Stimulated activated CD4-positive, alpha-beta T cell treated with anti-CD3 and anti-CD28 coated beads, Interleukin-2, amount 100 ng/mL, for 48 hours (primary cell): ENCODE measurements at places on chromosomes 1 and 21.
A peak's percentile ranks its signal among the peaks of the same experiment; 100 is the strongest.

DNA sequence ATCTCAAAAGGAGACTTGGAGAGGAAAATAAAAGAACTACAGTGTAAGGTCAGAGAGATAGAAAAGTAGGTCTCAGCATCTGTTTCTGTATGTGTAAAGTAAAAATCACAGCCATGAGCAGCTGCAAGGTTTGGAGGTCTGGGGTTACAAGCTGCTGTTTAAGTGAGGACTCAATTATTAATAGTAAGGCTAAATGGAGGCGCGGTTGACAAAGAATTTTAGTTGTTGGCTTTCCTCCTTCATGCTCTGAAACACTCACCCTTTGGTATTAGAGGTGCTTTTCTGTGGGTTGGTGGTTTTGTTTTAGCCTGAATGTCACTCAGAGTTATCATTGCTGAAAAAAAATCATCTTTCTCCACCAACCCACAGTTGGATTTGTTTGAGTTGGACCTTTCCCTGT lies 59.8 kb upstream of the HAO2 start:
- DNase-seq: no peak

- peak; percentile 84 for DNase-seq
Observed at GRCh38 chr1:11934302-11935056, at the start of gene PLOD1. PLOD1 (plus strand) TSS chr1:11934717; CDS start chr1:11934780, 63 bp downstream.

- DNase-seq: no peak
Observed at GRCh38 chr1:42142894-42143675, 10.1 kb upstream of the GUCA2B start.

- no peak for DNase-seq
Observed at GRCh38 chr1:231159963-231160761, 1.7 kb upstream of the TRIM67 start.

DNA sequence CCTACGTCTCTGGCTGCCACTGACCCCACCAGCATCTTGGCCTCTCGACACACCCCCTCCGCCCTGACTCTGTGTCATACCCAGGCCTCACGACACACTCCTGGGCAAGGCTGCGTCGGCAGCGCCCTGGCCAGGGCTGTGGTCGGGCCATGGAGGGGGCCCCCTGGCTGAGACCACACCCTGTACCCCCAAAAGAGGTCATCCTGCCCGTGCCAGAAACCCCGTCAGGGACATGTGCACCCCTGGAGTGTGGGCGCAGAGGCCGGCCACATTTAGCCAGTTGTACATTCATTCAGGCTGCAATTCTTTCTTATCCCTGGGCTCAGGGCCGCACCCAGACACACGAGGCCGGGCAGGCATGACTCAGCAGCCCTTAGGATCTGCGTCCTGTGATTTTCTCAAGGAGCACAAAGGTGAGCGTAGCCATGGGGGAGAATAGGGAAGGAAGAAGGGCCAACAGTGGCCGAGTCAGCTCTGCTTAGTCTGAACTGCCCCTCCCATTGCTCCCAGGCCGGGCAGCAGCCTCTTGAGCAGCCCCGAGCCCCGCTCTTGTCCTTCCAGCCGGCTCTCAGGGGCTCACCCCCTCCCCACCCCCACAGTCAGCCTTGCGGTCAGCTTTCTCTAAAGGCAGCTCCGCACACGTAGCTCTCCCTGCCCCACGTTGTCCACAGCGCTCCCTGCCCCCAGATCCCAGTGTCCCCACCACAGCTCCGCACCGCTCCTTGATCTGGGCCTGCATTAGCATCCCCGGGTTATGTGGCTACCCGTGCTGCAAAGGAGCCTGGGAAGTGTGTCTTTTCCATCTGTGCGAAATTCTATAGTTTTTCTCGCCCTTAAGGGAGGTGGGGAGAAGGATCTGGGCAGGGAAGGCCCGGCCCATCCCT lies 7.9 kb downstream of the CSTB start:
- no peak for DNase-seq

DNA sequence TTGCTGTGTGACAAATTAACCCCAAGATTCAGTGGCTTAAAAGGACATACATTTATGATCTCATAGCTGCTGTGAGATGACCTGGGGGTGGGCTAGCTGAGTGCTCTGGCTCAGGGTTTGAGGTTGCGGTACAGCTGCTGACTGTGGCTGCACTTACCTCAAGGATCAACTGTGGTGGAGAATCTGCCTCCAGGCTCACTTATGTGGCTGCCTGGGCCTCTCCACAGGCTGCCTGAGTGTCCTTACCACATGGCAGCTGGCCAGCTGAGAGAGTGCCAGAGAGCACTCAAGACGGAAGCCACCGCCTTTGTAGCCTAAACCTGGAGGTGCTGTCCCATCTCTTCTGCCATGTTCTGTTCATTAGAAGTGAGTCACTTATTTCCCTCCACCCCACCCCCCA lies 5.7 kb downstream of the LRRC71 start:
- peak; percentile 40 for DNase-seq

- DNase-seq: no peak
Observed at GRCh38 chr21:38850277-38850951, 44.7 kb downstream of the ETS2 start.

DNA sequence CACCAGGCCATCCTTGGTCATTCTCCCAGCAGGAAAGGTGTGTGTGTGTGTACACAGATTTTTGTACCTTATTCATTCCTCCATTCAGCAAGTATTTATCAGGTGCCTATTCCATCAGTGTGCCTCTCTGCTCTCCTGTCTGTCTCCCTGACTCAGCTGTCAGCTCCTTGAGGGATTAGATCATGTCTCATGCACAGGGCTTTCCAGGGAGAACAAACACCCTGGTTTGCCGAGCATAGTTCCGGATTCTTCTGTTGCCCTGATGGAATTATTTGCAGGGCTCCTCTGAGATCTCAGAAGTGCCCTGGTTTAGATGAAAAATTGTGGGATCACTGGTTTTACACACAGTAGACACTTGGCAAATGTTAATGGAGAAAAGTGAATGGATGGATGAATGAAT lies 8.1 kb upstream of the SDHB start:
- DNase-seq: no peak

- DNase-seq: no peak
Observed at GRCh38 chr1:240705579-240705978, 93.6 kb upstream of the GREM2 start.

DNA sequence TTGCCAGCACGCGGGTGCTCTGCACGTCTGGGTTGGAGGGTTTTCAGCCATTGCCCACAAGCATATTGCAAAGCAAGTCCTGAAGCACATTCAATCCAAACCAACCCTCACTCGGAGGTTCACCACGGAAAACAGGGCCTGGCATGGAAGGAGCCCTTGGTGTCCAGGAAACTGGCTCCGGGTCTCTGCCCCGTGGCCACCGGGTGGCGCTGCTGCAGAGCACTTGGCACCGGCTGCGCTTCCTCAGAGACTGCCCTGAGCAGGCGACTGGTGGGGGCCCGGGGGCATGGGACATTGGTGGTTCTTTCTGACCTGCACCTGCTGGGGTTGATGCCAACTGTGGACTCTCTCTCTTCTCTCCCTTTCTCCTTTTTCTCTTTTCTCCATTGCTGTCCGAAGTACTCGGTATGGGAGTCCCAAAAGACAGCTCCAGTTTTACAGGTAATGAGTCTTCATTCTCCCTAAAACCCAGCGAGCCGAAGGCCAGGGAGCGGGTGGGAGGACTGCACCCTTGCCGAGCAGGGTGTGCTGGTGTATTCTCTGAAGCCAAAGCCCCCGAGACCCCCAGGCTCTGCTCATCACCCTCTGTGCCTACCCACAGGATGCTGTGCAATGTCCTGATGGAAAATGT lies 4.1 kb upstream of the KCNAB2 start:
- peak; percentile 13 for DNase-seq

GRCh38 chr1:205827623-205828022 lies 14.6 kb upstream of the SLC41A1 start:
- no peak for DNase-seq

GRCh38 chr1:156062189-156062588 lies 1.2 kb downstream of the RAB25 start:
- DNase-seq: no peak

GRCh38 chr1:109529881-109530456 lies 9.7 kb upstream of the GPR61 start:
- DNase-seq: no peak

GRCh38 chr1:212141404-212141803 lies 105.9 kb downstream of the DTL start:
- no peak for DNase-seq

DNA sequence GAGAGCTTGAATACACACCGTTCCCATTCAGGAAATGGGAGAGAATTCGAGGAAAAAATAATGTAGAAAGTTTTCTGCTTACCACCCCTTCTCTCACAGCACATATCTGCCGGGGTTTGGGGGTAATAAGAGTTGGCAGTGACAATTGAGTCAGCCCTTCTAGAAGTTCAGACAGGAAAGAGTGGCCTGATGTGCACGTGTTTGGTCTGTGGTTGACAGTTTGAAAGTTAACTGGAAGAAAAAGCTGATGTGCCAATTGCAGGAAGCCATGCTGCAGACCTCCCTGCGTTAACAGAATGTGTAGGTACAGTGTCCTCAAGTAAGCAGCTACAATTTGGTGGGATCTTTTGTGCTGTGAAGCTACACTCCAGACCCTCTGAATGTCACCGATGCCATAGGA lies 50.9 kb downstream of the DHX9 start:
- no peak for DNase-seq

GRCh38 chr1:159945483-159946241 lies at the start of gene IGSF9:
IGSF9 (minus strand) TSS chr1:159945613; CDS start chr1:159943454, 2,159 bp downstream.
- DNase-seq: peak; percentile 51

DNA sequence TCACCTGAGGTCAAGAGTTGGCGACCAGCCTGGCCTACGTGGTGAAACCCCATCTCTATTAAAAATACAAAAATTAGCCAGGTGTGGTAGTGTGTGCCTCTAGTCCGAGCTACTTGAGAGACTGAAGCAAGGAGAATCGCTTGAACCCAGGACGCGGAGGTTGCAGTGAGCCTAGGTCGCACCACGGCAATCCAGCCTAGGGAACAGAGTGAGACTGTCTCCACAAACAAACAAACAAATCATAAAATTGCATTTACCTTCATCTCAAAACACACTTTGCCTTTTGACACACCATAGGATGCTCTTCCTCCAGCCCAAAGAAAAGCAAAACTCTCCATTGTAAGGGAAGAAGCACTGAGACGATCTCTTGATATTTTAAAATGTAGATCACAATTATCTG lies 4.3 kb downstream of the HNRNPU start:
- no peak for DNase-seq

GRCh38 chr1:81157686-81158085 lies 643.0 kb upstream of the ADGRL2 start:
- no peak for DNase-seq

GRCh38 chr1:64836802-64837201 lies 91.9 kb downstream of the RAVER2 start:
- DNase-seq: no peak

DNA sequence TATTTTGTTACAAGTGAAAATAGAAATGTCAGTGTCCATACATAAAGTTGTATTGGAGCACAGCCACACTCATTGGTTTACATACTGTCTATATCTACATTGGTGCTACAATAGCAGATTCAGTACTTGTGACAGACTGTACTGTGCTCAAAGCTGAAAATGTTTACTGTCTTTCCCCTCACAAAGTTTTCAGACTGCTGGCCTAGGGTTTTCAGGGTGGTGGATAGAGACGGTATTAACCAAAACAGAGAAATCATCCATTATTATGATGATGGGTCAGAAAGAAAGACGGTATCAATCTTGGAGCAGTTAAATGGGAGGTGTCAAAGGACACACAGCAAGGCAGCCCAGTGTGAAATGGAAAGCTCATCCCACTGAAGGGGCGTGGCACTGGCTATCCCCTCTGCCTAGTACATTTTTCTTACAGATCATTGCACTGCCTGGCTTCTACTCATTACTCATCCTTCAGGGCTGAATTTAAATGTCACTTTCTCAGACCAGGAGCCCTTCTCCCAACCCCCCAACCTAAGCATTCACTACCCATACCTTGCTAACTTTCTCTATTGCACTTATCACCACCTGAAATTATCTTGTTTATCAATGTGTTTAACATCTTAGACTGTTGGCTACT lies 10.2 kb downstream of the JAK1 start:
- no peak for DNase-seq

DNA sequence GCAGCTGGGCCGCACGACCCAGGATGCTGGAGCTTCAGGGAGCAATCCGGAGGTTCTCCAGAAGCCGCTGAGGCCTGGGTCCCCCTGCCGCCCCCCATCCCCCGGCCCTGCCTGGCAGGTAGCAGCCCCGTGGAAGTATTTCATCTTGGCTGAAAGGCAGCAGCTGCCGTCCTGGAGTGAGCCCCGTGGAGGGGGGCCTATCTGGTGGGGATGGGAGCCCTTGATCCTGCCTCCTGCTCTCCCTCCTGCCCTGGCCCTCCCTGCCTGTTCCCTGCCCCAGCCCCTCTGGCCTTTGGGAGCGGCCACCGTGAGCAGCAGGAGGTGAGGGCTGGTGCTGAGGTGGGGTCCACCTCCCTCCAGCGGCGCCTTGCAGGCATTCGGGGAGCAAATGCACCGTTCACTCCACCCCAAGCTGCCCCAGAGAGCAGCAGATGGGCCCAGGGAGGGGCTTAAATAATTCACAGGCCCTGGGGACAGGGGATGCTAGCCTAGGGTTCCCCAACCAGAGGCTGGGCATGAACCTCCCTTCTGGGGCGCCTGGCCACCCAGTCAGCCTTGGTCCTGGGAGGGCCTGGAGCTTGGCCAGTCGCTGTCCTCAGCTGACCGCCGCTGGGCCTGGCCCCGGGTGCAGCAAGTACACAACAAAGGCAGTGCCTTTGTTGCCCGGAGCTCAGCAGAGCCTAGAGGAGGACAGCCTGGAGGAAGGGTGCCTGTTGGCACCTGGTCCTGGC lies 23.7 kb upstream of the PLCH2 start:
- DNase-seq: no peak

- no peak for DNase-seq
Observed at GRCh38 chr1:154745286-154745731, 124.8 kb downstream of the KCNN3 start.

- DNase-seq: no peak
Observed at GRCh38 chr1:151472856-151473731, 13.8 kb upstream of the POGZ start.

- no peak for DNase-seq
Observed at GRCh38 chr1:75062111-75062510, 72.1 kb upstream of the LHX8 start.

DNA sequence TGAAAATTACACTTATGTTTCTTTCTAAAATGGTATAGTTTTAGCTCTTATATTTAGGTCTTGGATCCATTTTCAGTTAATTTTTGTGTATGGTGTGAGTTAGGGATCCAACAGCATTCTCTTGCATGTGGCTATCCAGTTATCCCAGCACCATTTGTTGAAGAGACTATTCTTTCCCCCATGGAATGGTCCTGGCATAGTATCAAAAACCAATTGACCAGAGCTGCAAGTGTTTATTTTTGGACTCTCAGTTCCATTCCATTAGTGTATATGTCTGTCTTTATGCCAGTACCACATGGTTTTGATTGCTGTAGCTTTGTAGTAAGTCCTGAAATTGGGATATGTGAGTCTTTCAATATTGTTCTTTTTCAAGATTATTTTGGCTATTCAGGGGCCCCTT lies 14.3 kb downstream of the TTLL10 start:
- no peak for DNase-seq

GRCh38 chr1:222790115-222790514 lies 24.7 kb upstream of the DISP1 start:
- DNase-seq: no peak

DNA sequence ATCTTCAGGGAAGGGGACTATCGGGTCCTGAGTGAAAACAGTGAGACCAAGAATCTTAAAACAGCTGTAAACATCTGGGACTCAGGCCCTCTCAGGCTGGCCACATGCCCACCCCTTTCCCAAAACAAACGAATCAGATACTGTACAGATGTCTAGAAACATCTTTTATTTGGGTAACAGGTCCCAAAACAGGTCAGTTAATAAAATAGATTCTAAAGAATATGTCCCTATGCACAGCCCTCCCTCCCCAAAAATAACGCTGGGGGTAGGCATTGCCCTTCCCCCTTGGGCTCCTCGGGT lies 499 bp upstream of the CRTC2 start:
- DNase-seq: no peak
